ENCODE measurements at places on chromosomes 1 and 21. TPM values are rescaled to one million over a fixed set of nuclear protein-coding genes. Genes with fewer than 3 reads are reported as not detected.

The LMX1A gene
- total RNA-seq: not detected

The HMGCL gene
- total RNA-seq: 67.7 TPM

The TRIM17 gene
- total RNA-seq: 0.53 TPM

The TMEM39B gene
- 7.8 TPM for total RNA-seq

The OPTC gene
- total RNA-seq: not detected

The ALX3 gene
- not detected for total RNA-seq

The ADCY10 gene
- not detected for total RNA-seq

The MYOC gene
- not detected for total RNA-seq

The GPR37L1 gene
- not detected for total RNA-seq

The SLC2A5 gene
- total RNA-seq: 3.5 TPM

The RALGPS2 gene
- total RNA-seq: 13.0 TPM

The SLC45A1 gene
- 5.8 TPM for total RNA-seq

The CA6 gene
- total RNA-seq: not detected

The ANKRD65 gene
- 6.6 TPM for total RNA-seq

The MTARC2 gene
- 1.2 TPM for total RNA-seq

The HES3 gene
- total RNA-seq: not detected

The MINDY1 gene
- 17.9 TPM for total RNA-seq

The MATN1 gene
- not detected for total RNA-seq

The LAX1 gene
- total RNA-seq: not detected

The ZNF695 gene
- 1.2 TPM for total RNA-seq

The CLIC6 gene
- total RNA-seq: not detected

The C1orf198 gene
- 19.5 TPM for total RNA-seq

The ZSWIM5 gene
- 0.29 TPM for total RNA-seq

The DNAI4 gene
- 5.3 TPM for total RNA-seq

The REG4 gene
- total RNA-seq: not detected

The FAM72B gene
- total RNA-seq: 2.3 TPM

The DCDC2B gene
- not detected for total RNA-seq

The LEFTY1 gene
- not detected for total RNA-seq

The CLCA4 gene
- total RNA-seq: not detected

The CATSPERE gene
- not detected for total RNA-seq
